CD8-positive, alpha-beta T cell (primary cell): ENCODE measurements at places on chromosomes 2 and 18. TPM values are rescaled to one million over a fixed set of nuclear protein-coding genes. Genes with fewer than 3 reads are reported as not detected.

The APOB gene
- not detected for total RNA-seq

The ANKRD30B gene
- total RNA-seq: not detected

DNA sequence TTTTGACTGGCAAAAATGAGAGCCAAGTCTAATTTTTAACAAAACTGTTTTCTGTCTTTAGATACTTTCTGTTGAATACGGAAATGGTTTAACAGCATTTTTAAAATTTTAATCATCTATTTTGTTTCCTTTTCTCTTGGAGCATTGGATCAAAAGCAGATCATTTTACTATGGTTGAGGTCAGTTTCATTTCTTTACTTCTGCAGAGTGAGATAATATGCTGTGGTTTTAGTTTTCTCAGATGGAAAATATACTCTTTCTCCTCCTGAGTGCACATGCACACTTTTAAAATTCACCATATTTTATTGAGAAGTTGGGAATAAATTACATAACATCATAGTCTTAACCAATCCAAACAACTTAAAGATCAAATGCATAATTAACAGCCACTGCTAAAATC, 283.3 kb downstream of the SLC8A1 start:
- DNase-seq: no peak

DNA sequence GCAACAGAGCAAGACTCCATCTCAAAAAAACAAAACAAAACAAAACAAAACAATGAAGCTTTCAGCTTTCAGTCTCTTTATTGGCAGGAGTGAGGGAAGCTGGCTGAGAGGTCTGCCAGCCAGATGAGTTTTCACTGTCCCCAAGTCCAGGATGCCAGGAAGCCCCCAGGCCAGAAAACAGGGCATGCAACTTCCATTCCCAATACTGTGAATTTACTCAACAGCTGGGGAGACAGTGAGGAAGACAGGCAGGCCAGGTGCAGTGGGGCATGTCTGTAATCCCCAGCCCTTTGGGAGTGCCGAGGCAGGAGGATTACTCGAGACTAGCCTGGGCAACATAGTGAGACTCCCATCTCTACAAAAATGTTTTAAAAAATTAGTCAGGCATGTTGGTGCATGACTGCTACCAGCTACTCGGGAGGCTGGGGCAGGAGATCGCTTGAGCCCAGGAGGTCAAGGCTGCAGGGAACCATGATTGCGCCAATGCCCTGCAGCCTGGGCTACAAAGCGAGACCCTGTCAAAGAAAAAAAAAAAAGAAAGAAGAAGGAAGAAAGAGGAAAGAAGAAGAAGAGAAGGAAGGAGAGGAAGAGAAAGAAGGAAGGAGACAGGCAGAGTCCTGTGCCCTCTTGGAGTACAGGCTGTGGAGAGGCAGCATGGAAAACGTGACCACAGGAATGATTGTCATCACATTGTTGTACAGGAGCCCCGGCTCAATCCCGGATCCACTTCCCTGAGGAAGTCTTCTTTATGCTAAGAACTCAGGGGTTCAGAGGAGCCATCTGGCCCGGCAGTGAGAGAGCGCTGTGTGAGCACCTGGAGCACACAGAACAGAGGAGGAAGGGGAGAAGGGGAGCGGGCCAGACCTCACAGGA, 29.2 kb upstream of the POMC start:
- no peak for DNase-seq

DNA sequence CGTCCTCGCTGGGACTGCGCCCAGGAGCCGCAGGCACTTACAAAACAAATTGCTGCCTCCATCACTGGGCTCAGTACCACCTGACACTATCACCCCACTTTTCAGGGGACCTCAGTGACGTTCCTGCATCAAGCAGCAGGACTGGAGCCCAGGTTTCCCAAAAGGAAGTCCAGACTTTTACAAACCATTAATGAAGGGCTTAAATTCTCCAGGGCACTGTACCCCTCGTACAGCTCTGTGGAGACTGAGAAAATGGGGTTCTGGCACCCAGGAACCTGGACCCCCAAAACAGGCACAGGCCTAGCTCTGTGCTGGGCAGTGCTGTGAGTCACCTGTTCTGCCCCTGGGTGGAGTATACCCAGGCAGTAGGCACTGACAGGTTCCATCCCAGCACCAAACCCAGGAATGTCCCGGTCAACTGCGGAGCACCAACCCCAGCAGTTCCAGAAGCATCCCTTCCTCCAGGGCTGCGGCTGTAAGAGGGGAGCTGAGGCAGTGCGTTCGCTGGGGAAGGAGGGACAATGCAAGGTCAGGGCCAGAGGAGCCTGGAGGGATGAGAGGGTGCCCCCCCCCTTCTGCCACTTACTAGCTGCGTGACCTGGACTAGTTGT, 24.6 kb upstream of the NOTO start:
- DNase-seq: peak; percentile 13

DNA sequence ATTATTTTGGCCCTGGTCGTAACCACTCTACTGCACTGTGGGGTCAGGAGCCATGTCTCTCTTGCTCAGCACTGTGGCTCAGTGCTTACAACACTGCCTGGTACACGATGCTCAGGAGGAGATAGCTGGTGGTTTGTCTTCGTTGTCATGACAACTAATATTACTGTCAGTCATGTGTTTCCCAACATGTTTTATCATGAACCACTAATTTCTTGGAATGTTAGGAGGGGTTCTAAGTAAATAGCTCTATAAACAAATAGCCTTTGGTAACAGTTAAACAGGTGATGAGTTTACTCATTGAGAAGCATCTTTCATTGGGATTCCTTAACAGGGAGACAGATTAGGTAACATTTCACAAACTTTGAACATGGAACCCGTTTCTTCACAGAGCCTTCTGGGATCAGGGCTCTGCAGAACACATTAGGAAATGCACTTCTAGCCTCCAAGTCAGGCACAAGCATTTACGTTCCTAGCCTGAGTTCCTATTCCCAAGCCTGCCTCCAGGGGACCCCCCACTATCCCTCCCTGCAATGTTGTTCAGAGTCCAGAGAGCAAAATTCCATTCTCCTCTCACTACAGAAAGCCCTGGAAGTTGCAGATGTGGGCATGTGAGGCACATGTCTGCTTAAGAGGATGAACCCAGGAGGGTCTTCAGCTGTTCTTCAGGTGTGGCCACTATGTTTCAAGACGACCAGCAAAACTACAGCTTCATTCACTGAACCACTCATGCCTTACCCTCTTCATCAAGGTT, 6.4 kb upstream of the RBM44 start:
- no peak for DNase-seq

GRCh38 chr2:171159372-171160118, 1.1 kb downstream of the TLK1 start:
- DNase-seq: peak; percentile 28

GRCh38 chr2:155250800-155251199, 552.3 kb downstream of the KCNJ3 start:
- DNase-seq: no peak

DNA sequence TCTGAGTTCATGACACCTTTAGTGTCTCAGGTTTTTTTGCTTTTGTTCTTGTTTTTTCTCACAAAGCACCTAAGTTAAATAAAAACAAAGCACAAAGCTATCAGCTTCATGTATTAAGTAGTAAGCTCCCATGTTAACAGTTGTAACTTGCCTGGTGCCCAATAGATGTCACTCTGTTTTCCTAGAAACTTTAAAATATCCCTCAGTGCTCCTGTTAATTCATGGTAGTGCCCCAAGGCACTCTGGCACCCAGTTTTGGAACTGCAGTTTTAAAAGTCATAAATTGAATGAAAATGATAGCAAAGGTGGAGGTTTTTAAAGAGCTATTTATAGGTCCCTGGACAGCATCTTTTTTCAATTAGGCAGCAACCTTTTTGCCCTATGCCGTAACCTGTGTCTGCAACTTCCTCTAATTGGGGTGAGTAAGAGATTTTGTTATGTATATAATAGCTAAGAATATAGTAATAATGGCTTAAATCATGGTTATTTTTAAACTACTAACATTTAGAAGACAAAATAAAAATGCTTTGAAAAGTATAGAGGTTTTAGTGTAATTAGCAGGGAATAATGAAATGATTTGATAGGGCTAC, 555.0 kb upstream of the TMEFF2 start:
- no peak for DNase-seq

DNA sequence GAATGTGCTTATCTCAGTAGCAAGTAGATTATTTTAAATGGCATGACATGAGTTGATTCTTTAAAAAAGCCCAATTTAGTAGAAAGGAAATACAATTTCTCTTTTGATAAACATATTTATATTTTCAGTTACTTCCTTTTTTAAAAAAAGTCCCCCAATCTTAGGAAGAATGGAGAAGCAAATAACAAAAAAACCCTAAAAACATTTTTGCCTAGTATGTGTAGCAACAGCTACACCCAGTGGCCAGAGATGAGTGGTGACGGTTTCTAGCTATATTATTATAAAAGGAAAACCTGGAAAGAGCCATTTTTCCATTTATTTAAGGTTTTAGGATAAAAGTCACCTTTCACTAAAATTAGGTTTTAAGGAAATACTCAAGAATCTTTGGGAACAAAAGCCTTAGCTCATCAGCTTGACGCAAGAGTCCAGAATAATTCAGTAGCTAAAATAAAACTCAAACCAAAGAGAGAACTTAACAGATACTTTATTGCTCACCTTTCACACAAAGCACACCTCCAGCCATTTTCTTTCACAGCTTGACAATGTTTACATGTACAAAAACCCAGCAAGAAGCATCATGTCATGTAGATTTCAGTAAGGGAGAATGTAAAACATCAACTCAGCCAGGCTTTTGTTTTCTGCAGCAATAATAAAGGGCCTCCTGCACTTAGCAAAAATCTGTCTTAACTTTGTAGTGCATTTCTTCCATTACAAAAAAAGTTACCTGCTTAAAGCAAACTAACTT, 15.7 kb downstream of the FAM98A start:
- peak; percentile 18 for DNase-seq

GRCh38 chr18:24516261-24516660, 55.8 kb downstream of the HRH4 start:
- no peak for DNase-seq

DNA sequence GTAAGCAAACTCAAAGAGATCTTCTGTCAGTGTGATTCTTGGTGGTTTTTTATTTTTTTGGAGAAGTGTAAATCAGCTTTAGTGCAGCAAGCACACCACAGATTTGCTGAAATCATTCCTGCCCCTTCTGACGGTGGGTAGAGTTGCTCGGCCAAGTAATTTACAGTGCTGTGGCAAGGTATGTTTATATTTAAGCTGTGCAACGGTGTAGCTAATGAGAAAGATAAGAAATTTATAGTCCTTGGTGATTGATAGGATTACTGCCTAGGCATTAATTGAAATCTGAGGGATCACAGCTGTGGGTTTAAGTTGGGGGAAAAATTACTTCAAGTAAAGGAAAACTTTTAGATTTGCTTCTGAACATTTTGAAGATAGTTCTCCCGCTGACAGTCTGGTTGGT, 286.6 kb downstream of the AGAP1 start:
- DNase-seq: no peak

DNA sequence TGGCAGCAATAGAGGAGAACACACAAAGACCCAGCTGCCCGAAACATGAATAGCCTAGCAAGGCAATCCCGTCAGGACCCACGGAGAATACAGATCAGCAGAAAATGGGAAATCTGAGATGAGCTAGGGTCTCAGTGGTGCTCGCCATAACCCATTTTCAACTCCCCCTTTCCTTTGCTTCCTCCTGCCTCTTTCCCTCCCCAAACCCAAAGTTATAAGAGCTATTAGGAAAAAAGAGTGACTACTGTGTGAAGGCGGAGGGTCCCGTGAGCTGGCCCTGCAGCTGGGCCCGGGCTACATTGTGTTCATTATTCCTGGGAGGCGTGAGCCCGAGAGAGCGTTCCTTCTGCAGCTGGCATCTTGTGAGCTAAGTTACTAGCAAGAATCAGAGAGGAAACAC, 118.4 kb downstream of the PID1 start:
- DNase-seq: no peak
